CD4-positive, alpha-beta T cell treated with Interleukin-17A for 1 hour (primary cell): ENCODE measurements at places on chromosomes 2 and 18.

- no peak for DNase-seq
These were observed 11.8 kb downstream of the PREPL start for GRCh38 chr2:44349506-44349905.

DNA sequence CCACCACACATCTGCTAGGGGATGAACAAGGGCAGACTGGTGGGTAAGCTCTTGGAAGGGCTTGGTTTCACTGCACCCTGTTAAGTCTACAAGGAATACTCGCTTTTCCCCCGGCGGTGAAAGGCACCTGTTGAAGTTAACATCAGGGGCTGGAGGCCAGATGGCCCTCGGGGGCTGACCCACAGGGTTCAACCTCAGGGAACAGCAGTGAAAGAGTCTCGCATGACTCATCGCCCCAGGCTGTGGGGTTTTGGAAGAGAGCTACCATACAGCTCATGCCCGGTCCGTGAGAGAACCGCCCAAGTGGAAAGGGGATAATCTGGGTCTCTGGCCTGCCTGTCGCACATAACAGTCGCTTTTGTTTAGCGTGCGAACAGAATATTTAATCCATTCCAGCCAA is 748.0 kb downstream of the DPP10 start:
- no peak for DNase-seq

GRCh38 chr2:25158096-25158852 is 10.1 kb downstream of the POMC start:
- no peak for DNase-seq

DNA sequence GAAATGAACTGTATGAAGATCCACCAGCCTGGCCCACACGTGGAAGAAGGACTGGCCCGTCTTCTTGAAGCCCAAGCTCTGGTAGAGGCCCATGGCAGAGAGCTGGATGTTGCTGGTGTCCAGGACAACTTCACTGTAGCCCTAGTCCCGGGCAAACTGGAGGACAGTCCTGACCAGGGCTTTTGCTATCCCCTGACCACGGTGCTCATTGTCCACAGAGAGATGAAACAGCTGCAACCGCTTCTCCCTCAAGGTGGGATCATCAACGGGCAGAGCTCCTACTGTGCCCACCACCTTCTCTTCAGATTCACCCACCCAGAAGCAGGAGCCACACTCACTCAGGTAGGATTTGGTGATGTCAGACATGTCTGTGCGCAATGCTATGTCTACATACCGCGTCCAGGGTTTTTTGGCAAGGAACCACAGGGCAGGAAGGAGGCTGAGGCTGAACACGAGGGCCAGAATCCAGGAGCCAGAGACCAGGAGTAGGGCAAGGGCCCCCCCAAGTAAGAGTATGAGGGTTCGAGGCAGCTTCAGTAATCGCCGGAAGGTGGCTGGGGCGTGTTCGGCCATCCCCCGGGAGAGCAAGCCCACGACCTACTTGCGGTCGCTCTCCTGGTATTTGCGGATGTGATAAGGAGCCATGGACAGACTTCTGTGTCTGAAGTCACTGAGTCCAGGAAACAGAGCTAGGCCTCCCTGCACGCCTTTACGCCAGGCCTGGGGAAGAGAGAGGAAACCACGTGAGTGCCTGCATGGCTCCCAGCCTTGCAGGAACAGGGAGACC is 36.3 kb downstream of the TPRKB start:
- DNase-seq: no peak

- DNase-seq: peak; percentile 20
These were observed 593 bp downstream of the SP140L start for GRCh38 chr2:230327418-230328154.

DNA sequence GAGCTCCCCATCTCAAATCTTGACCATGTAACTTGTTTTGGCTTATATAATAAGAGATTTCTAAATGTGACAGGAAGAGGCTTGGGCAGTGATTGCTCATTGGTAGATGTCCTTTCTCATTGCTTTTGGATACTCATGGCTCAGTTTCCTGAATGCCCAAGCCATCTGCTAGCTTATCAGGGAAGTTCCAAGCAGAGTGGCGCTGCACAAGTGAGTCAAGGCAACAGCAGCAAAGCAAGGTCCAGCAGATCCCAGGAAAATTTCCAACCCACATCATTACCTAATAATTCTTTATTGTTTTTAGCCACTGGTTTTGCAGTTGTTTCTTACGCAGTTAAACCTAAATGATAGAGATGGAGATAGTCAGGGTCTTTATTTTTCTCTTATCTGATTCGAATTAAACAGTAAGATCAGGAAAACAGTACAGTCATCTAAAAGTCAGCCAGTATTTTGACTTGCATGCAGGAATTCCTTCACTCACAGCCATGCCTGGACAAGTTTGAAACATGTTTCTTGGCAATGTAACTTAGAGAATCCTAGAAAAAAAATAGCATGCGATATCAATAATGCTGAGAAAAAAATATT is 349.7 kb upstream of the TMEFF2 start:
- DNase-seq: no peak

DNA sequence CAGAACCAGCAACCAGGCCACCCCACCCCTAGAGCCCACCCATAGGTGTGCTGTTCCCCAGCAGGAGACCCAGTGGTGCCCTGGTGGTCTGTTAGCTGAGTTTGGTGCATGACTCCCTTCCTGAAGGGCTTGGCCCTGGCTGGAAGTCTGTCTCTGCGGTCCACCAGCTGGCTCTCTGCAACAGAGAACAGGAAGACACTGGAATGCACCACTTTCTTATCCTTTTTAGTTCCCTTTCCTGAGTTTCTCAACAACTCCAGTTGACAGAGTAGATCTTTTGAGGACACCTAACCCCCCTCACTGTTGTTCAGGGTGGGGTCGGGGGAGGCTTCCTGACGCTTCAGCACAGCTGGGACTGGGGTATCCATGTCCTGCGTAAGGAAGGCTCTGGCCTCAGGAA is 11.9 kb upstream of the RPL37A start:
- no peak for DNase-seq

DNA sequence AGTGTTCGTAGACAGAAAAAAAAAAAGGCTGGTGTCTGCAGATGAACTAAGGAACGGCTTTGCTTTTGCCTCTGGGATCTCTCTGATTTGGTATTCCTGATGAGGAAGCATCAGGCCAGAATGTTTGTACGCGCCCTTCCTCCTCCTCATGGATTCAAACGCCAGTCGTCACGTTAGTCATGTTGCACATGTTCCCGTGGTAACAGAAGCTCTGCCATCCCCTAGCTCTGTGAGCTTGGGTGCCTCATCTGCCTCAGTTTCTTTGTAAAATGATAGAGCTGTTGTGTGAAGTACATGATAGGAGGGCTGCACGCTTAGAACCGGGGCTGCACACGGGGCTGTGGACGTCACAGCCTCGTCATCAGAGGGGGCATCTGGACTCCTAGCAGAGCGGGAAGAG is 47.0 kb downstream of the TSHZ1 start:
- DNase-seq: no peak

DNA sequence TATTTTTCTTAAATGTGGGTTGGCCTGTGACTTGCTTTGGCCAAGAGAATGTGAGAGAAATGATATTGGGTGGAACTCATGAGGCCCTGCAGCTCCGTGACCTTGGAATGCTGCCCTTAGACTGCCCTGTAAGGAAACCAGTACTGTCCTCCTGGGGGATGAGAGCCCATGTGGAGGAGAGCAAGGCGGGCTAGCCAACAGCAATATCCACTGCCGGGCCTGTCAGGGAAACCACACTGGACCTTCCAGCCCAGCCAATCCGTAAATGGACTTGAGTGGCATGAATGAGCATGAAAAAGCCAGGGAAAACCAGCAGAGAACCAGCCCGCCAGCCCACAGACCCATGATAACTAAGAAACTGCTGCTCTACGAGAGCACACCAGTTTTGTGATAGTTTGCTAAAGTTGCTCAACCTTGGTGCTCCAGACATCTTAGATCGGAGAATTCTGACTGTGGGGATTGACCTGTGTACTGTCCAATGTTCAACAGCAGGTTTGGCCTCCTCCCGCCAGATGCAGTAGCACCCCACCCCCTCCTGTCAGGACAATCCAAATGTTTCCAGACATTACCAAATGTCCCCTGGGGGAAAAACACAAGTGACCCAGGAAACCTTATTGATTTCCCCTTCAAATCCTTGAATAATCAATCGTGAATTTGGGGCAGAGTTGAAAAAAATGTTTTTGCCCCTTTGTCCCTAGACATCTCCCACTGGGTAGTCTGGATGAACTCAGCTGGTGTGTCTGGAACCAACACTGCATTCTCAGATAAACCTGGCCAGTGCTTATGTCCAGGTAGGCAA is 27.2 kb downstream of the ALPK2 start:
- DNase-seq: no peak

- DNase-seq: no peak
These were observed 65.8 kb downstream of the ALPK2 start for GRCh38 chr18:58562999-58563667.

- DNase-seq: no peak
These were observed 36.1 kb upstream of the B3GNT7 start for GRCh38 chr2:231359441-231359840.

DNA sequence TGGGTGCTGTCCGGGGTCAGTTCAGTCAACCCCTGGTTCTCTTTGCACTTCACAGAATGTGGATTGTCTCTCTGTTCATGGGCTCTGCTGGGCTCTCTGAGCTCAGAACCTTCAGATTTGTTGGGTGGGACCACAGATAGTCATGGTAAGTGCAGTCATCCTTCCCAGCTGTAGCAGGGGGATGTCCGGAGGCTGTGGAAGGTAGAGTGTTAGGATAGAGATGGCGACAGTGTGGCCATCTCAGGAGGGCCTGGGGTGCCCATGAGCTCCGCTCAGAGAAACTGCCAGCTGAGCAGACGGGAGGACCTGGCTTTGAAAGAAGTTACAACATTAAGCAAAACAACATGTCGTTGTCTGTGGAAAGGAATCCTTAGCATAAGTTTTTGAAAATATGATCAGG is 149.8 kb downstream of the FAM210A start:
- no peak for DNase-seq

DNA sequence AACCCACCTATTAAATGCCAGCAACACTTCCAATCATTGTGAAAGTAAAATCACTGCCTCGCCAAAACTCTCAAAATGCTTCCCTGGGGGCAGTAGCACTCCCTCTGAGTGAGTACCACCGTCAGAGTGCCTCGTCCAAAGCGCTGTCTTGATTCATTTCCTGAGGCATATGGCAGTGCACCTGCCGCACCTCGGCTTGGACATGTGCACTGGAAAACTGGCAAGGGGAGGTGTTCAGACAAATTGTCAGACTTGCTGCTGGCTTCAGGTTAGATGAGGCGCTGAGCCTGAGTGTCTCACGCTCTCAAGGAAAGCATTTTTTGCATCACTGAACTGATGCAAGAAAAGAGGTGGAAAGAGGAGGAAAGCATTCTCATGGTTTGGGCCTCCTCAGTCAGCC is 132.8 kb downstream of the ATL2 start:
- no peak for DNase-seq

DNA sequence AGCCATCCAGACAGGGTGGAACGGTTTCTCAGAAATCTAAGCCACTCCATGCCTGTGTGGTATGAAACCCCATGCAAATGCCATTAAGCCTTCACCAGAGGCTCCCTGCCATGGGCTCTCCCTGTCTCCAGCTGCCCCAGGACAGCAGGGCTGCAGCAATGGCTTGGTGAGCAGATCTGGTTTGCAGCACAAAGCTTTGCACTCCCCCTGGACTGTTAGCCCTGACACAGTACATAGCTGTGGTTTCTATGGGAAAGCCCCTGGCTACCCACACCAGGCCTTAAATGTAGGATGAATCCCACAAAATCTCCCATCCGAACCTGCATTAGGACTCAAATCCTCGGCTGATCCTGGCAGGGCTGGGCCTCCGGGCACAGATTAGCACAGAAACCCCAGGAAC is 291.6 kb downstream of the TNS1 start:
- no peak for DNase-seq

DNA sequence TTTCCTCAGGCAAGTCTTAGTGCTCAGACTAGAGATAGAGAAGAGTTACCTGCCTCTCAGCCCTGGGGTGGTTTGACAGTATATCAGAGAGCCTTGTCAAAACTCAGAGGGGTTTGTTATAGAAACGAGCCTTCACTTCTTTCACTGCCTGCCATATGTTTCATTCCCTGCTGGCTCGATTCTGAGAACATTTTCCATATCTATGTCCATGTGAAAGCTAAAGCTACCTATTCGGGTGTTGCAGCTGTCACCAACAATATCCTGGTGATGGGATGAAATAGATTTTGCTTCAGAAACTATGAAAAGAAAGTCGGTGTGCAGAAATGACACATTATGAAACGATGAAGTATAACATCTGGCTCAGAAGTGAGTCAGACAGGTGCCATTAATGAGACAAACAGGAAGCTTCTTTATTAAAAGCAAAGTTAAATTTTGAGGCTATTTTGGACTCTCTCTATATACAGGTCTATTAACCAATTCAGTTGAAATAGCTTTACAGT is 56.1 kb upstream of the TANK start:
- DNase-seq: no peak

GRCh38 chr18:3689986-3690763 is 240.2 kb downstream of the TGIF1 start:
- DNase-seq: no peak

GRCh38 chr2:3654531-3655225 is 3.3 kb upstream of the ALLC start:
- no peak for DNase-seq

DNA sequence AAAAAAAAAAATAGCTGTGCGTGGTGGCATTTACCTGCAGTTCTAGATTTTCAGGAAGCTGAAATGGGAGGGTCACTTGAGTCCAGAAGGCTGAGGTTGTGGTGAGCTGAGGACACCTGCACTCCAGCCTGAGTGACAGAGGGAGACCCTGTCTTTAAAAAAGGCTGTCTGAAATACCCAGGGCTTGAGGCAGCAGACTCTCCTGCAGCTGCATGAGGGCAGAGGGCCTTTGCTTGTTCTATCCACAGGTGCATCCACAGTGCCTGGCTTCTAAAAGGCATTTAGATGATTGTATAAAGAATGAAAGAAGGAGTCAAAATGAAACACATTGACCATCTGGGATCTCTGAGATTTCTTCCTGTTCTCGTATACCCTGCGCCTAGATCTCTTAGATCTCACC is 152.9 kb downstream of the MGAT5 start:
- no peak for DNase-seq

DNA sequence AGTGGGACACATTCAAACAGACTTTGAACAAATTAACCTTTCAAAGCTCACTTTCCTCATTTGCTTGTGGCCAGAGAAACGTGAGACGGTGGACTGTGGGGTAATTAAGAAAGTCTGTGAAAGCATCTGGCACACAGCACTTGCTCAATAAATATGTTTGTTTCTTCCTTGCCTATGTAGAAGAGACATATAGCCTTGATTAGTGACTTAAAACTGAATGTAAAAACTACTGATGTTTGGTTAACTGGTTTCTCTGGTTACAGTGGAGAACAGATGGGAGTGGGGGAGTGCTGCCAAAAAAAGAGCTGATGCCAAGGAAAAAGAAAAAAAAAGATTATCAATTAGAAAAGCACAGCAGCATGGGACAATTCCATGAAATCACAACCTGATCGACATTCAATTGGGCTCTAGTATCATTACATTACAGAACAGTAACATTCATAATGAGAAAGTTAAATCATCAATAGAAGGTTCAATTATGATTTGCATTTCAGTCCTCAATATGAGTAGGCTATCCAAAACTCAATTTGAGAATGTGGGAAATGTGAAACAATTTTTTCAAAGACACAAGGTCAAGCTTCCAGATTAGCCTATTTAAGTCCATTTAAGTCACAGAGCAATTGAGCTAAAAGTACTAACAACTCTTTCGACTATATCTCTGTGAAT is 14.7 kb downstream of the CUL3 start:
- no peak for DNase-seq

- DNase-seq: no peak
These were observed 313.6 kb downstream of the EPHA4 start for GRCh38 chr2:221258464-221258863.
